ENCODE measurements at places on chromosomes 7 and 10. TPM values are rescaled to one million over a fixed set of nuclear protein-coding genes. Genes with fewer than 3 reads are reported as not detected.

The CLDN4 gene
- total RNA-seq, result 0.10 TPM

The C10orf62 gene
- not detected for total RNA-seq

The PRLHR gene
- total RNA-seq, result not detected

The EFCAB10 gene
- not detected for total RNA-seq

The GPR141 gene
- total RNA-seq, result not detected

The PPP1R3A gene
- total RNA-seq, result not detected

DNA sequence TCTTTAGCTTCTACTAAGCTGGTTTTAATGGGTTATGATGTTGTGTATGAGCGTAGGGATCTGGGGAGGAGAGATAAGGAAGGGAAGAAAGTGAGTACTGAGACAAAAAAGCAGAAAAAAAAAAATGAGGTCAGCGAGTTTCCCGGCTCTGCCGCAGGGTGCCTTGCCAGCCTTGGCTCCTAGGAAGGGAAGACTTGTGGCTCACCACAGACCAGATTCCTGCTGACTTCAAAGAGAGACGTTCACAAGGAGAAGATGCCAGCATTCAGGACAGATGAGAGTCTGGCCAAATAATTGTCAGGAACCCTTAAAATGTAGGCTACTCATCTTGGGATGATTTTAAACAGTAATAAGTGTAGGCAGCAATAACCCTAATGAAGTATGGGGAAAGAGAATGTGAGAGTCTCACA, 11.4 kb upstream of the FAS start:
- no peak for DNase-seq

GRCh38 chr10:118692872-118693271, 61.9 kb downstream of the CACUL1 start:
- no peak for DNase-seq

DNA sequence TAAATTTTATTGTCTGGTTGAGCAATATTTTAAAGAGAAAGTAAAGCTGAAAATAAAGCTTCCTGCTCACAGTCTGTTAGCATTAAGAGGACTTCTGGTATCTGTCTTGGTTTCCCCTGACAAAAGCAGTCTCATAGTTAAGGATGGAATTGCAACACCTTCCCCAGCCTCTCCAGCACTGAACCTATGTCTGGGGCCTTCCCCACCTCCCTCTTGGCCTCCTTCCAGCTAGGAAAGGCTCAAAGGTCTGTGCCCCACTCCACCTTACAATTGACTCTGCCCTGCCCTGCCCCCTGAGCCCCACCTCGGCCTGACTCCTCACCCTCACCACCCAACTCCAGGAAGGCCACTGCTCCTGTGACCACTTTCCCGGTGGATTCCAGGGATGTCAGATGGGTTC, 33.2 kb downstream of the COL17A1 start:
- no peak for DNase-seq

DNA sequence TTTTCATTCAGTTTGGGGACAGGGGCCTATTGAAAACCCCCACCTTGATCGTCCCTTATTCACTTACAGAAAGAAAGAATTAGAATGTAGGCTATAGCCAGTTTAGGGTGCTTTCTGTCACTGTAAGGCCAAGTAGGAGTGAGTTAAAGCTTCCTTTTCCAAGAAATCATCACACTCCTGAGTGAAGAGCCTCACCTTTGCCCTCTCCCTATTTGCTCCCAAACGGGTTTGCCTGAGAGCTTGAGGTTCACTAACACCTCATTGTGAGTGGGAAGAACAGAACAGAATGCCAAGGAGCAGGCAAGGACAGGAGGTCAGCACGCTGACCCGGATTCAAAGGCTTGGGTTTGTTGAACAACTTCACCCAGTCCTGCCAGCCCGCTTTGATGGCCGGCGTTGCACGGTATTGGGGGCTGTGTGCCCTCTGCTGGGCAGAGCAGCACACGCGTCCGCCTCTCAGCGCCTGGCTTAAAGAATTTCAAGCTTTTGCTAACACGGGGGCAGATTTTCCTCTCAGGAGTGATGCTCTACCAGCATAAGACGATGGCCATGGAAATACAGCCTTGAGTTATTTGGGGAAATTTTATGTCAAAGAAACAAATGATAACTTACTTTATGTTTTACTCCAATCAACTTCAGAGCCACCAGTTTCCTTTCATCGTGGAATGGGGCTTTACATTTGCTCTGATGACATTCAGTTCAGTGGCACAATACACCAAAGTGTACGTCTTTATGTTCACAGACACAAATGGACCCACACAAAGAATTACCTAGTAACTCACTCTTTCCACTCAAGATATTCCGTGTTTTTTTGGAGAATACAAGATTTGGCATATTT, 470.0 kb downstream of the SUGCT start:
- DNase-seq, result peak; percentile 33

GRCh38 chr10:88642209-88642608, 22.0 kb upstream of the LIPF start:
- no peak for DNase-seq

DNA sequence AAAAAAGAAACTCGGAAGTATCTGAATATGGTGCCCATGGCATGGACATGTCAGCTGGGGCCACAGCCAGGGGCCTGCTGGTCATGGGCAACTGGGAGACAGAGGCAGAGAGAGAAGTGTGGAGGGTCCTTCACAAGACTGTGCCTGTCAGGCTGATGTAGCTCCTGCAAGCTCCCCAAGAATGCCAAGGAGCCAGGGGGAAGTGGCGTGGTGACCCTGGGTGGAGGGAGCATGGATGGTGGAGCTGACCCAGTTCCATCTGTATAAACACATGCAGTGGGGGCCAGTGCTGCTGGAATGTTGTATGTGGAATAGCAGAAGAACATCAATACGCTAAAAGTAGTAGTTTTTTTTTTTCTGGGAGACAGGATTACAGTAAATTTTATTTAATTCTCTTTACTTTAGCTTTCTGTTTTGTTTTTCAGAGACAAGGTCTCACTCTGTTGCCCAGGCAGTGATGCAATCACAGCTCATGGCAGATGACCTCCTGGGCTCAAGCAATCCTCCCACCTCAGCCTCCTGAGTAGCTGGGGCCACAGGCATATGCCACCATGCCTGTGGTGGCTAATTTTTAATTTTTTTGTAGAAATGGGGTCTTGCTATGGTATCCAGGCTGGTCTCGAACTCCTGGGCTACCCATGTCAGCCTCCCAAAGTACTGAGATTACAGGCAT, 10.5 kb upstream of the ZMIZ2 start:
- DNase-seq, result no peak

DNA sequence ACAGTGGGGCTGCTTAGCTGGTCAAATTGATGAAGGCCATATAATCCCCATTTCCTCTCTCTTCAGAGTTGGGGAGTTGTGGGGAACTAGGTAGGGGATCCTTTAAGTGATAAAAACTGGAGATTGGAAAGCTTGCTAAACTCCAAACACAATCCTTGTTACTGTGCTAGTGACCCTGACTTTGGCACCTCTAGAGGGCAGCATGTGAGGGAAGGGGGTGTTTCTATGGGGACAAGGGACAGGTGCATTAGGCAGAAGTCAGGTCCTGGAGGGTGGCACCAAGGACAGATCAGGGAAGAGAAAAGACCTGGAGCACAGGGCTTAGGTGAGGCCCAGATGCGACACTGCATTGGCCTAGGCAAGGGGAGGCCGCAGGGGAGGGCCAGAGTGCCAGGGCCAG, 66.9 kb downstream of the CDHR3 start:
- DNase-seq, result no peak

GRCh38 chr7:106623853-106624252, 37.1 kb downstream of the CCDC71L start:
- no peak for DNase-seq

- DNase-seq, result no peak
Measured at GRCh38 chr7:1740214-1740613, 70.1 kb downstream of the ELFN1 start.

DNA sequence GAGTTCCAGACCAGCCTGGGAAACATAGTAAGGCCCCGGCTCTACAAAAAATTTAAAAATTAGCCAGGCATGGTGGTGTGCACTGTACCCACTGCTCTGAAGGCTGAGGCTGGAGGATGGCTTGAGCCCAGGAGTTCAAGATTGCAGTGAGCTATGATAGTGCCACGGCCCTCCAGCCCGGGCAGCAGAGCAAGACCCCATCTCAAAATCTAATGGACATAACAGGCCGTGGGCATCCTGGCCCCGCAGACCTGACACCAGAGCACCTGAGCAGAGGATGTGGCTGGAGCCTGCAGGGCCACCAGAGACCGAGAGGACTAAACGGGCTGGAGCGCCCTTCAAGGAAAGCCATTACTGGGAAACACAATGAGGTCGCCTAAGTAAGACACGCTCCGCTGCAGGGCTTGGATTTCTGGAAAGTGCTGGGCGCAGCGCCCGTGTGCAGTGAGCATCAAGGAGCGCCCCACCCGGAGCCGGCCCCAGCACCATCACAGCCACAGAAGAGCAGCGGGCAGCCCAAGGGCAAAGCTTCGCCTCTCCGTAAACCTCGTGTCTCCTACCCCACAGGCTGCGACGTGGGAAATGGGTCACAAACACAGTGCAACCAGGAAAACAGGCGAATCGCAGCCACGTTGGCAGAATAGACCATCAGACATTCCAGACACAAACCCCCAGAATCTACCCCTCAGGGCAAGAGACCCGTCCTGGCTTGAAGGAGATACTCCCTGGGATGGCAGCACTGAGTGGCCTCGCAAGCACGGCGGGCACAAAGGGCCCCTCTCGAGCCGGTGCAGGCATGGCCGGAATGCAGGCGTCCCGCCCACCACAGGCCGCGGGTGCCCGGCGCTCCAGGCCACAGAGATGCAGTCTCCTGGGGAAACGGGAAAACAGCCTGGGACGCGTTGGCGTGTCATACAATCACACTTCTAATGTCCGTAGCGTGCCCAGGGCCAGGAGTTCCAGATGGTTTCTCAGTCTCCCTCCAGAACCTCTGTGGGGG, 4.9 kb downstream of the RADIL start:
- no peak for DNase-seq

DNA sequence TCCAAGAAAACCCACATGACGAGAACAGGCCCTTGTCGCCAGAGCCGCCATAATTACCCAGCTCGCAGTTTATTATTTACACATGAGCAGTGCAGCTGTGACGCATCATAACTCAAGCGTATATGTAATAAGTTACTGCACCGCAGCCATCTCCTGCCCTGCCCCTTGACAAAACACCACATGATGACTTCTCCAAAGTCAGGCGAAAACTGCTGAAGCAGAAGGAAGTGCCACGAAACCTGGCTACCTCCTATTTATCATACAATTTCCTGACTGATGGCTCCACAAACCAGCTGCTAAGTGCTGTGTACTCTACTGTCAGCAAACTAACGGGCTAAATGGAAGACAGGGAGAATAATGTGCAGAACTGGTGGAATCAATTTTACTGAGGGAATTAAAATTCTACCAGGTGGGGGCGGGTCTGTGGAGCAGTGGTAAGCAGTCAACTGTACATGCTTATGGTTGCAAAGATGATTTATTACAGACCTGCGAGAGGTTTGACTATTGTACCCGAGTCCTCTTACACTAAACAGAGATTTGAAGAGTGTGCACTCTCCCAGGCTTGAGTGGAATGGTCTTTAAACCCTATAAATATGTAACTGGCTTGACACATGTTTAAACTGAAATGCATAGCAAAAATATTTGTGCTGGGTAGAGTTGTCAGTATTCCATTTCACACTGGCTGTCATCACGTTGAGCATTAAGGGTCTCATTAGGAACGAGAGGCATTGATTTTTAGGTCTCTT, 156.0 kb downstream of the GLI3 start:
- no peak for DNase-seq

GRCh38 chr10:108404155-108404554, 1239.6 kb upstream of the SORCS1 start:
- no peak for DNase-seq

GRCh38 chr7:42315103-42315502, 78.1 kb upstream of the GLI3 start:
- no peak for DNase-seq

DNA sequence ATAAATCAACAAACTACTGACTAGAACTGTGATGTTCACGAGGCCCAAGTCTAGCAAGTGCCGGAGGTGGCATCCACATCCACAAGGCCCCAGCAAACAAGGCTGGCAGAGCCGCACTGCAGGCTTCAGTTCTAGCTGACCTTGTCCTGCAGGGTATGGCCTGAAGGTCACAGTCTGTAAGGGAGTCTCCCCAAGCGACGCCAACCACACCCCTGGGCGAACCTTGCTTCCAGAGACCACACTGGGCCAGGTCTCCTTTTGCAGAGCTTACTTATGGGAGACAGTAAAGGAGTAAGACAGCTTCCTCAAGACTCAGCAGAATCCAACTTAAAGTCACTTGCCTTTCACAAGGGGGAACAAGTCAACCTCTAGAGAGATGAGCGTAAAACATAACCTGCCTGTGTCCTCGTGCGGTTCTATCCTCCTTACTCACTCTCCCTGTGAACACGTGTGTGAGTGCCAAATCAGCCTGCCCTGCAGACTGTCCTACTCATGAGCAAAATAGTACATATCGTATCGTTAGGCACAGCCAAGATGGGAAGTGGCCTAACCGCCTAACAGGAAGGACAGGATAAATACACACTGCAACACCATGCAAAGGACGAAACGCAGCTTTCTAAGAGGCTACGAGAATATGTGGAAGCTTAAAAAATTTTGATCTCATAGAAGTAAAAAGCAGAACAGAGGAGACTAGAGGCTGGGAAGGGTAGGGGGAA, 22.7 kb downstream of the FAM53B start:
- no peak for DNase-seq

DNA sequence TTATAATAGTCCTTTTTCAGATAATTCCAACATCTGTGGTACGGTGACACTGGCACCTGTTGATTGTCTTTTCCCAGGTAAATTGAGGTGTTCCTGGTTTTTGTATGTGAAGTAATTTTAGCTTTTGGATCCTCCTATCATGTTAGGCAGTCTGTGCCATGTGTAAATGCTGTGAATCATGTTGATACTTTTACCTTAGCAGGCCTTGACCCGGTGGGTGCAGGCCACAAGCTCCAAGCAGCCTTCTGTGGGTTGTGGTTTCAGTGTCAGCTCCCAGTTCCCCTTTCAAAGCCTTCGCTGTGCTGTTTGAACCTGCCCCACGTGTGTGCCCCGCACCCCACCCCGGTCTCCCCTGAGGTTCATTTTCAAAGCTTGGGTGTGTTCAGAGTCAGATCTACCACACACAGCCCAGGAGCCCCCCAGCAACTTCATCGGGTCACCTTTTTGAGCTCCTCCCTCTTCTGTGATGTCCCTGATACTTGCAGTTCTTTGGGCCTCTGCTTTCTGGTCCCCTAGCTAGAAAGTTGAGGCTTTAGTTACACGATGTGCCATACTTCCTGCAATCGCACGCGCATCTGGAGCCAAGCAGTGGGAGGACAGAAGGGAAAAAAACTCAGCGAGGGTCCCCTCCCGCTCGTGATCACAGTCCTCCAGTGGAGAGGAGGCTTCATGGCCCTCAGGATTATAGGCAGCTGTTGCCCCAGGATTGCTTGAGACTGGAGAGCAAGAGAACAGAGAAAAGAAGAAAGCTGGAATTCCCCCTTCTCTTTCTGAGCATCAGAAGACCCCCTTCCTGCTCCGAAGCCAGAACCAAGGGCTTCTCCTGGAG, 8.7 kb upstream of the BHLHA15 start:
- DNase-seq, result peak; percentile 66

DNA sequence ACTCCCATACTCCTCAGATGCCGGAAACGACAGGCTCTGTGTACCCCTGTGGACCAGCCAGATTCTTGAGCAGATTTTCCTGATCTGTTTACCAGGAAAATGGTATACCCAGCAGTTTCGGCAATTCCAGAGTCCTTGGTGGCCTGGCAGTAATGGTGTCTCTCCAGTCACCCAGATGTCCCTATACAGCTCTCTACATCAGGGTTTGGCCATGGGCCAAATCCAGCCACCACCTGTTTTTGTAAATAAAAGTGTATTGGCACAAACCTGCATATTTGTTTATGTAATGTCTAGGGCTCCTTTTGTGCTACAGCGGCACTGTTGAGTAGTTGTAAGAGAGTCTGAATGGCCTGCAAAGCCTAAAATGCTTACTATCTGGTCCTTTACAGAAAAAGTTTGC, 491.3 kb downstream of the RPS24 start:
- DNase-seq, result no peak

- DNase-seq, result no peak
Measured at GRCh38 chr10:49419005-49419404, 23.1 kb upstream of the DRGX start.

All from activated naive CD4-positive, alpha-beta T cell treated with anti-CD3 and anti-CD28 coated beads, Interleukin-2, amount 50 U/mL, for 72 hours (primary cell).